ENCODE measurements at places on chromosomes 12 and 14.

DNA sequence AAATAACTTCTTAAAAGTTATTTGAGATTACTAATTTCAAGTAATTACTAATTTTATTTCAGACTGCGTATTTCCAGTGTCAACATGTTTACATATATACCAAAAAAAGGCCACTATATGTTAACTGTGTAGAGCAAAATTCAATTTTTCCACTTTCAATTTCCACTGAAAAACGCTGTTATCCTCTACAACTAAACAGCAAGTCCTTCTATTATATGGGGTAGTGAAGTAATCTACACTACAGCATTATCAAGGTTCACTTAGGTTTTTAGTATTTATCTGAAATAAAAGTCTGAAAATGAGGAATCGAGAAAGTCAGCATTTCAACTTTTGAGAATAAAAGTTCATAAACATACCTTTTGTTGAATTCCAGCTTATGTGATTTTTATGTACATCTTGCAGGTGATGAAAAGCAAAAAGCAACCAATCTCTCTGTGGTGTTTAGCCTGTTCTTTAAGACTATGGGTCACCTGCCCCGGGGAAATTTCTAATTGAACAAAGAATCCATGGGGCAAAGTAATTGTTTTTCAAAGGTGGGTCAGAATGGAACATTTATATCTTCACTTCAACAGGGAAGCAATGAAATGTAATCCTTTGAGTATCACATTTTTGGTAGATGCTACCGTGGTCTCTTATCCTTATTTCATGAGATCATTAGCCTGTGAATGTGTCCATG lies 3.3 kb downstream of the BTG1 start:
- DNase-seq: no peak

- no peak for DNase-seq
These were observed 224.5 kb downstream of the VRK1 start for GRCh38 chr14:97021571-97022168.

- DNase-seq: no peak
These were observed 57.3 kb downstream of the FLRT2 start for GRCh38 chr14:85587151-85587711.

DNA sequence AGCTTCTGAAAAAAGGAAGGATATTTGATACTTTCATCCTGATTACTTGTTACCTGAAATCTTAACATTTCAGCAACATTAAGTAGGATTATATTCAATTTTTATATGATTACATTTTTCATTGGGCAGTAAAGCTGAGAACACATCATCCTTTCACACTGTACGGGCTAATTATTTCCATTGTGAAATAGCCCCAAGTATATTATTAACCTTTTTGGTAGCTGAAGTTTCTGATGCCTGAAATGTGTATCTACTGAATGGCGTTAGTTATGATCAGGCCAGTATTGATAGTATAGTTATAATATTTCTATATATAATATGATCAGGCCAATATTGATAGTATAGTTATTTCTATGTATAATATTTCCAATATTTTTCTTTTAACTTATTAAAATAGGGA lies 10.1 kb downstream of the SPATS2 start:
- no peak for DNase-seq

GRCh38 chr14:97788846-97789526 lies 991.8 kb downstream of the VRK1 start:
- DNase-seq: no peak

DNA sequence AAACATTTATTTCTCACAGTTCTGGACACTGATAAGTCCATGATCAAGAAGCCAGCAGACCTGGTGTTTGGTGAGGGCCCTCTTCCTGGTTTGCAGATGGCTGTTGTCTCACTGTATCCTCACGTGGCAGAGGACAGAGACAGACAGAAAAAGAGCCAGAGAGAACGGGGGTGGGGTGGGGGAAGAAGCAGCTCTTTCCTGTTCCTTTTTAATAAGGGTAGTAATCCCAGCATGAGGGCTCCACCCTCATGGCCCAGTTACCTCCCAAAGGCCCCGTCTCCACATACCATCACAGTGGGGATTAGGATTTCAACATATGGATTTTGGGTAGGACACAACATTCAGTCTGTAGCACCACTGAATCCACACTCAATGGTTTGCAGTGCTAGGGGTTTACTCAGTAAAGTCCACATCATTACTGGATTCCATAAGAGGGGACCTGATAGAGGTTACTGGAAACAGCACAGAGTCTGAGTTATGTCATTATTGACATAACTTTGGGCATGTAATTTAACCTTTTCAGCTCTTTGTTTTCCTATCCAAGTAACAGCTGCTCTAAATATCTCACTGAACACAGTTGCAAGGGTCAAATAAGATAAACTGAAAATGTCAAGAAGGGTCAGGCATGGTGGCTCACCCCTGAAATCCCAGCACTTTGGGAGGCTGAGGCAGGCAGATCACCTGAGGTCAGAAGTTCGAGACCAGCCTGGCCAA lies 53.2 kb downstream of the RPAP3 start:
- DNase-seq: no peak

DNA sequence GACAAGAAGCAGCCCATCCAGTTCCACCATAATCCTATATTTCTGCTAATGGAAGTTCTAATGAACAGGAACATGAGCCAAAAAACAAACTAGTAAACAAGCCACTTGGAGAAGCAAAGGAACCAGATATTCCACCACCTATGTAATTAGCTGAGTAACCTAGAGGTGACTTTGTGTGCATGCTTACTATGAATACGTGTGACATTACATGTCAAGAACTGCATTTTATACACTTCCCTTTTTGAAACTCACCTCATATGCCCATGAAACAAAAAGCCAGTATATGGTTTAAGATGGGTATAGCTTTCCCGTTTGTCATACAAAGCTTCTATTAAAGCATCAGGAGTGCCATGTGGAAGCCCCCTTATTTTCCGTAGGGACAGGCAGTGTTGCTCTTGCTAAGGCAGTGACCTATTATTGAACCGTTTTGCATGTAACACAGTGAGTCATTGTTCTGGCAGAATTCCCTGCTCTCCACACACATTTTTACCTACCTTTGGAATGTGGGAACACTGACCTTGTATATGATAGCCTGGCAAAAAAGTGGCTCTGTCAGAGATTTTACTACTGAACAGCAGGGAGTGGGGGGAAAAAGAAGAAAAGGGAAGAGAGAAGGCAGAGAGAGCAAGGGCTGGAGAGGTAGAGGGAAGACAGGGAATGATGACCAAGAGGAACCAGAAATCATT lies 34.8 kb upstream of the FRMD6 start:
- no peak for DNase-seq

DNA sequence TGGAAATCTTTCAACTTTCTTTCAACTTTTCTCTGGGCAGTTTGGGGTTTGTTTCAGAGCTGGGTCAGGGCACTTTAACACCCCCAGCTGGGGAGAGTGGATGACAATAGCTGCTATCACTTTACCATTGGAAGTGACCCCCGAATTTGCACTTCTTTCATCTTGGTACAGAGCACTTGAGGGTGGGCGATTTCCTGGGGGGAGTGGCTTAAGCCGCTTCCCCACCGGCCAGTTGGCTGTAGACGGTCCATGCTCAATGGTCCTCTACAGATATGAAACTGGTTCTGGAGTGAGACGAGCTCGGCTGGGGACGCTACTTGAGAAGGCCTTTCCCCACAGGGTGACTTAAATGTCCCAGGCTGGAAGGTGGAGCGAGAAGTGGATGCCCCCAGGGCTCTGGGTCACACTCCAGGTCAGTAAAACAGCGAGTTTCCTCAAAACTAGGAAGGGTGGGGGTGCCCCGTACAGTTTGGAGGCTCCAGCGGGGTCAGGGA lies at the start of gene VRTN:
VRTN (plus strand) TSS at position 231 of the 494 bp plus-strand sequence. CDS start 8,313 bp downstream, outside the sequence.
- no peak for DNase-seq

DNA sequence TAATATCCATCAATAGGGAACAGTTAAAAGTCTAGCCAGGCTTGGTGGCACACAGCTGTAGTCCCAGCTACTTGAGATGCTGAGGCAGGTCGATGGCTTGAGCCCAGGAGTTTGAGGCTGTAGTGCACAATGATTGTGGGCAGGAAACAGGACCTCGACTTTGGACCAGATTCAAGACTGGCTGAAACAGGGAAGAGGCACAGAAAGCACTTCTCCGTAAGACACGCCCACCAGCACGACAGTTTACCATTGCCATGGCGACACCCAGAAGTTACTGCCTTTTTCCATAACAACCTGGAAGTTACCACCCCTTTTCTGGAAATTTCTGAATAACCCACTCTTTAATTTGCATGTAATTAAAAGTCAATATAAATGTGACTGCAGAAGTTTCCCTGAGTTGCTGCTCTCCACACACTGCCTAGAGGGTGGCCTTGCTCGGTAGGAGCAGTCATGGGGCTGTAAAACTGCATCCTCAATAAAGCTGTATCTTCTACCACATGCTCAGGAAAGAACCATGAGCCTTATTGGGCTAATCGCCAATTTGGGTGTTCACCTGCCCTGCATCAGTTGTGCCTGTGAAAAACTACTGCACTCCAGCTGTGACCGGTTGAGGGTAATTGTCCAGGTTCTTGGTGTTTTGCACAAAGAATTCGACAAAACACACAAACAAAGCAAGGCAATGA lies 4.6 kb upstream of the LRRC23 start:
- DNase-seq: no peak

GRCh38 chr14:56280843-56281242 lies 162.6 kb downstream of the PELI2 start:
- no peak for DNase-seq

- DNase-seq: no peak
These were observed 96.2 kb upstream of the FKBP4 start for GRCh38 chr12:2698566-2698965.

DNA sequence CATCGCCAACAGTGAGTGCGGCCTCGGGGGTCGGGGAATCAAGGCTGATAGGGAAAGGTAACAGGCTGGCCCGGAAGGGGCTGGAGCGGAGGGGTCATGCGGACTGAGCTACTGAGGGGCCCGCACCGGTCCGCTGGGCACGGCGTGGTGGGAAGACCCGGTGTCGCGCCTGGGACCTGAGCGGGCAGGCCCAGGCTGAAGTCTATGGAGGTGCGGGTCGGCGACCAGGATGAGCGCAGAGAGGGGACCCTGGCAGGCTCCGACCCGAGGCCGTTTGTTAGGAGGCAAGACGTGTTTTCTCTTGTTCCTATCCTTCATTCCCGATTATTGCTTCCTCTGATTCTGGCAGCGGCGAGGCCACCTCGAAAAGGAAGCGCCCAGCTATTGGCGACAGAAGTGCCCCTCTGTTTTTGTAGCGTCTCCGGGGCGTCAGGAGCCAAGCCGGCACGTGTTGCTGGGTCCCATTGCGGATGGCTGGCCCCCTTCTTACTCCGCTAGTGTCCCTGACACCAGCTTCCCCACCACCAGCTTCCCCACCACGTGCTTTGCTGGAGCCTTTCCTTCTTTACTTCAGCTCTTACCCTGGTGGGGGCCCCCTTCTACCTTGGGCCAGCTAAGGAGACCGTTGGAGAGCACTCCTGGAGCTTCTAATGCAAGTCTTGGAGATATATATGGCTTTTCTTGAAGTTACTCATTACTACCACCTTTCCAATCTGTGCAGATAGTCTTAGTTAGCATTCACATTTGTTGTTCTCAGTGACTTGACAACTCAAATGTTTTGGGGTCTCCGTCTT lies 653 bp downstream of the PA2G4 start:
- no peak for DNase-seq

DNA sequence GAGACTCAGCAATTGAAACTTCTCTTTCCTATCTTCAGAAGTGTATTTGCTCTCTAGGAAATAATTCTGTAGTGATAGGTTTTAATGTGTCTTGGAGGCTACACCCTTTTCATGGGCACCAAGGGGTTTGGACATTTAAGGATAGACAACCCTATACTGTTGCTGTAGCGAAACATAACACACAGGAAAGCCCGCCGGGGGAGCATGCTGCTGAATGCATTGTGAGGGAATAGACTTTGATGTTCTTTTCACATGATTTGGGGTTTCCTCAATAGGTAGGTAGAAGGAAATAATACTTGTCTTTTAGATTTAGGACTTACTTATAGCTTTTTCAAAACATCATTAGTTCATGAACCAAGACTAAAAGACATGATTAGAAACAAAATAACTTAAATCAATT lies 97.0 kb downstream of the PELI2 start:
- DNase-seq: no peak

- no peak for DNase-seq
These were observed 82.8 kb downstream of the B4GALNT3 start for GRCh38 chr12:542395-543113.

DNA sequence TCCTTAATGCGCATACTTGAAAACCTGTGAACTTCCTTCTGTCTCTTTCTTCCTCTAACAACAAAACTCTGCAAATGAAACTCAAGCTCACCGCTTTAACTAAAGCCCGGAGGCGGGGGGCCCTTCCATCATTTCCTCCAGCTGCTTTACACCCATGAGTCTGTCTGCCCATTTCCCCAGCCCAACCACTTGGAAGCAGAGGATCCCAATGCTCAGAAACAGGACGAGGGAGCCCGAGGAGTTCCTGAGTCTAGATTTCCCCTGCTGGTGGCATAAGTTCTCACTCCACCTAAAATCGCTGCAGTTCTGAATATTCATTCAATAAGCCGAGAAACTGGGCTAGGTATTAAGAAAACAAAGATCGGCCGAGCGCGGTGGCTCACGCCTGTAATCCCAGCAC lies 30.8 kb downstream of the GPR19 start:
- DNase-seq: no peak
